ENCODE measurements at places on chromosomes 5 and 9. TPM values are rescaled to one million over a fixed set of nuclear protein-coding genes. Genes with fewer than 3 reads are reported as not detected.

IL3 gene
- not detected for total RNA-seq

DNA sequence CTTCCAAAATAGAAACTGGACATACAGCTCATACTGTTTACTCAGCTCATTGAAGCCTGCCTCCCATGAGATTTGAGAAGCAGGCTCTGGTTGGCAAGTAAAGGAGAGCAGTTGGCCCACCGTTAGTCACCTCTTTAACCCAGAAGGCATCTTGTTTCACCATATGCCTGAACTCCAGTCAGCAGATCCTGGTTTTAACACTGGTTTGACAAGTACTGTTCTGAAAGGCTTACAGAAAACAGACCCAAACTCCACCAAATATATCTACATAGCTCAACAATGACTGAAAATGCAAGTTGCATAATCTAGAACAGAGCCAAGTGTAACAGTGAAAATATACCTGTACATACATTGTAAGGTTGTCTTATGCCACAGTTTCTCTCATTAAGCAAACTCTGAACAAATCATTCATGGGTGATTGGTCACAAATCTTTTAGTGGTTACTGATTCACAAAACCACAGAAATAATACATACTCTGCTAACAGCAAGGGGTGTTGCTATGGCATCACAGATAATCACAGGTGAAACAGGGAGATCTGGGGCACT, 198.8 kb downstream of the BNC2 start:
- no peak for DNase-seq

TLR4 gene
- total RNA-seq = 0.07 TPM

DNA sequence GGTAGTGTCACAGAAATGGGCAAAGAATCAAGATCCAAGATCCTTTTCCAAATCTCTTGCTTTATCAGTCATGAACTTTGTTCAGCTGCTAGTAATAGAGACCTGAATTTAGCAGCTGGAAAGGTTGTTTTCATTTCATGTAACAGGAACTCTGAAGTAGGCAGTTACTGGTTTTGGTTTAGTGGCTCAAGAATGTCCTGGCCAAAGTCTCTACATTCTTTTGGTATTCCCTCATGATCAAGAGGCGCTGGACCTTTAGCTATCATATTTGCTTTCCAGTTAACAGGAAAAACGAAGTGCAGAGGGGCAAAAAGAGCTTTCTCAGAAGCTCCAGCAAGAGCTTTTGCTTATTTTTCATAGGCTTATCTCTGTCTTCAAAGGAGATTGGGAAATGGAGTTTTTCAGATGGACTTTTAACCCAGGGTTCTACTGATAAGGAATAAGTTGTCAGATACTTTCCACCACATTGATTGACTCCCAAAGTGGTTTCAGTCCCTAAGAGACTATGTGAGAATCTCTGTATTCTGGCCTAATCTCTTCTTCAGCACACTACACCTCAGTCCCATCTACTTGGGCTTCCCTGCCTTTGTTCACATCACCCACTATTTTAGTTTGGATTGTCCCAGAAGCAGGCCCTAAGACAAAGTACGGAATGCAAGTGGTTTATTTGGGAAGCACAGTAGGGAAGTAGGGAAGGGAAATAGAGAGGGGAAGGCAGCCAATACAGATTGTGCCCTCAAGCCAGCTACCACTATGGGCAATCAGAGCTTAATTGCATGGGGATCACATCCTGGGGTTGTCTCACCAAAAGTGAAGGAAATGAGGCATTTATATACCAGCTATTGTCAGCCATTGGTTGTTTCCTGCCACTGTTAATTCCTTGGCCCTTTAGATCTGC, 359.3 kb downstream of the LRRC70 start:
- no peak for DNase-seq

- peak; percentile 83 for DNase-seq
These were observed 975 bp upstream of the NXNL2 start for GRCh38 chr9:88533951-88534455.

DNA sequence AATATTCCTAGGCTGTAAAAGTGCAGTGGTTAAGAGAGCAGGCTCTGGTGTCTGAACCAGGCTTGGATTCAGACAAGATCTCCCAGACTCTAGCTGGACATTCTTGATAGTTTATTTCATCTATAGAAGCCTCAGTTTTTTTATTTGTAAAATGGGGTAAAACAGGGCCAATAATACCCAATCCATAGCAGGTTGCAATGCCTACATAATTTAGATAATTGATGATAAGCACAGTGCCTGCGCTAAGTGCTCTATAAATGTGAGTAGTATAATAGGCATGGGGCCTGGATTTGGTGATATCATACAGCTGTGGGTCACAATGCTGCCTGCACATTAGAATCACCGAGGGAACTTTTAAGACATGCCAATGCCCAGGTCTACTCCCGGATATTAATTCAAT, 603.5 kb downstream of the ISL1 start:
- DNase-seq = no peak

DNA sequence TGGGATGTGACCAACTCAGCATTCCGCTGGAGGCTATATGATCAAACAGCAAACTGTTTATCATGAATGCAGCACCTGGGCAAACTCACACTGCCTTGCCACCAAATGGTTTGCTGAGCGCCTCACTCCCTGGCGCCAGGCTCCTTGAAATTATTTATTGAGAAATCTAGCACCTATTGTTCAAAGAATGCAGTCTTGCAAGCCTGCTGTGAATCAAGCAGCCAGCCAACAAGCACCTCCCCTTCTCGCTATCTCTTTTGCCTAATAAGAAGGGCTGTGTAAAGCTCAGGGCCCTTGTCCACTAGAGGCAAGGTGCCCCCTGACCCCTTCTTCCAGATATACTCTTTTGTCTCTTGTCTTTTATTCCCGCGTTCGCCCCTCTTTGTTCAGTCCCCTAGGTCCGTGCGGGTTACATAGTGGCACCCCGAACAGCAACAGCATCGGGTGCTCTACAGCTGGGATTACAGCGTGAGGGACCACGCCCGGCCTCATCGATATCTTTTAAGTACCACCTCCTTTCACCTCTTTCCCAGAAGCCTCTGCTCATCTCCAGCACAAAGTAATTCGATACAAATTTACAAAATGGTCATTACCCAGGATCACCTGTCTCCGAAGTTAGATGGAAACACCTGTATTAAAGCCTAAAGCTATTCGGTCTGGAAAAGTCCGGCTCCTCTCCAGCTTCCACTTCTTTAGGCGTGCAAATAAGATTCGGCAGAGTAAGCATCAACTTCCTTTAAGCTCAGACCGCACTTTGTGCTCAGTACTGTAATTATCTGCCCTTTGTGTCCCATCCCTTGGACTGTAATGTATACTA, 896 bp downstream of the RIGI start:
- DNase-seq = no peak

CDKN2B-AS1 gene
- total RNA-seq = 0.07 TPM

SPATA31C1 gene
- 0.03 TPM for total RNA-seq

CCDC192 gene
- total RNA-seq = 1.1 TPM

- no peak for DNase-seq
These were observed 30.3 kb downstream of the ADAMTS6 start for GRCh38 chr5:65451436-65451835.

SLC4A9 gene
- total RNA-seq = 0.33 TPM

BAAT gene
- total RNA-seq = not detected

DNA sequence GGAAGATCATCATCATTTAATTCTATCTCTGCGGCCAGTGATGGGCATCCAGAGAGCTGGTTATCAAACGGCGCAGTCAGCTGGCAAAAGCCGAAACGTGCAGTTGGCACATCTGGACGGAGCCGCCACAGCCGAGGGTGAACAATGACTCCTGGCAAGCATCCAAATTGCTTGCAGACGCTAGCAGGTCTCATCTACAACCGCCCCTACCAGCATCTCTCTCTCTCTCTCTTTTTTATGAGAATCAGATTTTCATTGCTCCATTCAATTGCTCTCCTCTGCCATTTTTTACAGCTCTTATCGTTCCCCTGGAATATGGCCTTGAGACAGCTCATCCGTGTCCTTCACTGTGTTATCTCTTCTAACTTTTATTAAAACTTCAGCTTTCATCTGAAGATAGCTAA, 165.2 kb downstream of the MAPKAP1 start:
- no peak for DNase-seq

KLHL9 gene
- 12.2 TPM for total RNA-seq

GPR150 gene
- not detected for total RNA-seq

PAIP2 gene
- total RNA-seq = 50.9 TPM
